CD4-positive, alpha-beta T cell treated with Interleukin-2 at 100 ng/mL for 4 hours (primary cell): ENCODE measurements at places on chromosomes 2 and 18.

GRCh38 chr2:100880730-100881129 lies 60.8 kb downstream of the NPAS2 start:
- no peak for DNase-seq

DNA sequence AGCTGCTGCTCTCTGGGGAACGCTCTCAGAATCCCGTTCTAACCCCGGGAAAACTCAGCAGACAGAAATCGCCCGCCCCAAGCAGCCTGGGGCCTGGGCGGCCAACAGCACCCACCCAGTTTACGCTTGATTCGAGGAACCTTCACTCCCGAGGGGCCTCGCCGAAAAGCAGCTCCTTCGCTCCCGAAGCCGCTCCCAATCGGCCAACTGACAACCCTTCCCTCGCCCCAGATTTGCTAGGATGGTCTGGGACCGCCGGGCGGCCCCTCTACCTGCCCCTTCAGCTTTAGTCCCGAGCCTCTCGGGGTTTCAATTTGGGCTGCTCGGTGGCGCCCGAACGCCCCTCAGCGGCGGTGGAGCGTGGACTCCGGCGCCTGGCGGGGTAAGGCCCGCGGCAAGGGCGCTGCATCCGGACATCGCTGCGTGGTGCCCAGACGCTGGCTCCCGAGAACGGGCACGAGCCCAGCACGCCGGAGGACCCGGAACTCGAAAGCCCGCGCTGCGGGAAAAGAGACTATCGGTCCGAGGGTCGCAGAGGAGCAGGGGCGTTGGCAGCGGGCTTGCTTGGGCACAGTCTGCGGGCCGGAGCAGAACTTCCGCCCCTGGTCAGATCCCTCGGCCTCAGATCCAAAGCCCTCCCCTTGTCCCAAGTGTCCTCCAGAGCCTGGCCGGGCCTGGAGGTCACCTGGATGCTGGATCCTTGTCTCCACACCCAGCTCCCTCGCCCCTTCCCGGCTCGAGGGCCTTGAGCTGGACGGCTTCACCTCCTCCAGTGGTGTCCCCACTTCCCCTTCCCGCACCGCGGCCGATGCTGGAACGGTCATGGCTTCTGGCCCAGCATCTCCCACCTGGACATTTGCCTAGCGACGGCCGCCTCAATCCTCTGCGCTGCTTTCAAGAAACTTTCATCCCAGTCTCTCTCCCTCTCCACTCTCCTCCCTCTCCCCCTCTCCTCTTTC lies 3.0 kb upstream of the OTX1 start:
- DNase-seq = no peak

DNA sequence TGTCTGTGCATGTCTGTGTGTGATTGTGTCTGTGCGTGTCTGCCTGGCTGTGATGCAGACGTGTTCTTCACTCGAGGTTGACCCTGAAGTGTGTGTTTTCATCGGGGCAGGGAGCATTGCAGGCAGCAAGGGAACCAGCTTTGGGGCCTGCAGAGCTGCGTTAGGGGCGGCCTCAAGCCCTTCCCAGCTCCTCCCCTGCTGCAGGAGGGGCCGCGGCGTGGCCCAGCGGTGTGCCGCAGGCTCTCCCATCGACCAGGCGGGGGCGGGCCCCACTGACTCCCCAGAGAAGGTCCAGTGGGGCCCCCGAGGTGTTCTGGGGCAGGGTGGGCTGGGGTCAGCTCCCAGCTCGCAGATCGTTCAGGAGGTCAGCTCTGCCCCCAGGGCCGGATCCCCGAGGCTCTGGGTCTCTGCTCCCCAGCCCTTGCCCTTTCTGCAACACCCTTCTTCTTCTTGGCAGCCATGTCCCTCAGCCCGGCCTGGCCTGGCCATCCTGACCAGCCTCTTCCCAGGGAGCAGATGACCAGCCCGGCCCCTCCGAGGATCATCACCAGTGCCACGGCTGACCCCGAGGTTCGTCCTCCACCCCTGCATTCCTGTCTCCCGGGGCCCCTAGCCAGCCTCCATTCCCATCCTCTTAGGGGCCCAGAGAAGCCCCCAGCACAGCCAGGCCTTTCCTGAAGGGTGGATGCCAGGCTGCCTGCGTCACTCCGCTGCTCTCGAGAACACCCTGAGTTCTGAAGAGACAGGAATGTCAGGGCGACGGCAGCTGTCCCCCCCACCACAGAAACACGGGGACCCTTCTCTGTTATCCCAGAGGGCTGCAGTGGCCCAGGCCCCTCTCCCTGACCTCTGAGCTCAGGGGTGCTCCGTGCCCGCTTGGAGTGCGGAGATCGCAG lies 11.1 kb upstream of the KLHL30 start:
- DNase-seq = no peak

- DNase-seq = no peak
These were observed 31.9 kb upstream of the TGIF1 start for GRCh38 chr18:3418083-3418482.

DNA sequence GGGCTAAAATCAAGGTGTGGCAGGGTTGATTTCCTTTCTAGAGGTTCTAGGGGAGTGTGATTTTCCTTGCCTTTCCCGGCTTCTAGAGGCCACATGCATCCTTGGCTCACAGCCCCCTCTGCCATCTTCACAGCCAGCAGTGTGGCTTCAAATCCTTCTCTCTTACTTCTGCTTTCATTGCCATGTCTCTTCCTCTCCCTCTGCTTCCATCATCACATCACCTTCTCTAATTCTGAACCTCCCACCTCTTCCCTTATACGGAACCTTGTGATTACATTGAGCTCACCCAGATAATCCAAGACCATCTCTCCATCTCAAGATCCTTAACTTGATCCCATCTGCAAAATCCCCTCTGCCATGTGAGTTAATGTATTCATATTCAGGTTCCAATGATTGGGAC lies 56.2 kb upstream of the RMDN2 start:
- DNase-seq = no peak

DNA sequence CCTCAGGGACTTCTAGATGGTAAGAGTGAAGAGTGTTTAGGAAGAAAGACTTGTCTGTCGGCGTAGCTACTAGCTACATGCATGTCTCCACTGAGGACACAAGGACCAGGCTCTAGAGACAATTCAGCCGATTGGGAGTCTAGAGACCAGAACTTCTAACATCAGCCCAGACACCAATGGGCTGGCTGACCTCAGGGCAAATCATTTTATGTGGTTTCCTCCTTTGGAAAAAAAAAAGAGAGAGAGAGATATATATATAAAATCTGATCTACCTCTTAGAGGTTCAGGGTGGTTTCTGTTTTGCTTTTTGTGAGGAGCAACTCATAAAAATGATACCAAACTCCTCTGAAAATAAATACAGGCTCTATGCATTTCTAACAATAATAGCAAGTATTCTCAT lies 212.8 kb downstream of the BCL2 start:
- DNase-seq = no peak

- DNase-seq = no peak
These were observed 434.2 kb downstream of the MEIS1 start for GRCh38 chr2:66869076-66869475.

- no peak for DNase-seq
These were observed 157.5 kb downstream of the ZEB2 start for GRCh38 chr2:144362401-144362800.

- DNase-seq = no peak
These were observed 23.4 kb upstream of the C1D start for GRCh38 chr2:68086166-68086565.

- DNase-seq = no peak
These were observed 3.9 kb downstream of the EVA1A start for GRCh38 chr2:75556679-75557366.

- no peak for DNase-seq
These were observed 47.6 kb upstream of the SH3RF3 start for GRCh38 chr2:109081374-109081773.

DNA sequence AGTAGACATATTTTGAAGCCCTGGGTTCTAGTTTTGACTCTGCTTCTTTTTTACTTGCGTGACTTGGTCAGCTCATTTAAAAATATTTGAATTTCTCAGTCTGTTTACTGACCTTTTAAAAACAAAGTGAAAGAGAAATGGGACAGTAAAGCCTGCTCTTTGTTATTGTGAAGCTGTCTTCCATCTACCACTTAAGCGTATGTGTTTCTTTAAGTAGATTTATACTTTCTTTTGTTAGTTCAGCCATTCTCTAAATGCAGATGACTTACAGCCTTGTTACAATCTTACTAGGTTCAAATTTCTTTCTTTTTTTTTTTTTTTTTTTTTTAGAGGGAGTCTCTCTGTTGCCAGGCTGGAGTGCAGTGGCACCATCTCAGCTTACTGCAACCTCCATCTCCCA lies 79.5 kb downstream of the UBR3 start:
- DNase-seq = no peak

DNA sequence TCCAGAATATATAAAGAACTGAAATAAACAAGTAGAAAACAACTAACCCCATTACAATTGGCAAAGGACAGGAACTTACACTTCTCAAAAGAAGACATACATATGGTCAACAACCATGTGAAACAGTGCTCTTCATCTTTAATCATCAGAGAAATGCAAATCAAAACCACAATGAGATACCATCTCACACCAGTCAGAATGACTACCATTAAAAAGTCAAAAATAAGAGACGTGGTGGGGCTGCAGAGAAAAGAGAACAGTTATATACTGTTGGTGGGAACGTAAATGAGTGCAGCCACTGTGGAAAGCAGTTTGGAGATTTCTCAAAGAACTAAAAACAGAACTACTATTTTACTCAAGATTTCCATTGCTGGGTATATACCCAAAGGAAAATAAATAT lies 1696.3 kb upstream of the TMEFF2 start:
- no peak for DNase-seq

DNA sequence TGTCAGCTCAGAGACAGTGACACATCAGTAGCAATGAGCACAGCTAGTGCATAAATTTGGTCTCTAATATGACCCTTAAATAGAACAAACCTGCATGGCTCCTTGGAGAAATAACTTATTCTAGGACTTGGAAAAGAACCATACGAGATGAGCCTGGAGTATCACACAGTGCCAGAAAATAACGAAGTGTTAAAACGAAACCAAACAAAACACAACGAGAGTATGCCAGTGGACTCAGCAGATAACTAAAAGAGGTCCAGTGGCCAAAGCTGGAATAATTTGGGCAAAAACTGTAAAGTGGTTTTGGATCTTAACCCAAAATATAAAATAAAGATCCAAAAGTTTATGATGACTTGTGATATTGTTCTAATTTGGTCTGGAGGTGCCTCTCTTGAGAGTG lies 1599.0 kb upstream of the LRRTM1 start:
- DNase-seq = no peak
